ENCODE measurements at places on chromosomes 1 and 21.

GRCh38 chr1:199808110-199808870, 219.2 kb upstream of the NR5A2 start:
- no peak for DNase-seq

DNA sequence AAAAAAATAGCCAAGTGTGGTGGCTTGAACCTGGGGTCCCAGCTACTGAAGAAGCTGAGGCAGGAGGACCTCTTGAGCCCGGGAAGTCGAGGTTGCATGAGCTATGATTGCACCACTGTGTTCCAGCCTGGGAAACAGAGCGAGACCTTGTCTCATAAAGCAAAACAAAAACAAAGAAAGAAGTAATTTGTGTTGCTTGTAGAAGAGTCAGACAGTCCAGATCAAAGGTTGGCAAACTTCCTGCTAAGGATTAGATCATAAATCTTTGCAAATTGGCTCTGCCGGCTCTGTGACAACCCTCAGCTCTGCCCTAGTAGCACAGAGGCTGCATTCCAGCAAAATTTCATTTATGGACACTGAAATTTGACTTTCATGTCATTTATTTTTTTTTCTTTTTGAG, 19.0 kb upstream of the MFN2 start:
- no peak for DNase-seq

DNA sequence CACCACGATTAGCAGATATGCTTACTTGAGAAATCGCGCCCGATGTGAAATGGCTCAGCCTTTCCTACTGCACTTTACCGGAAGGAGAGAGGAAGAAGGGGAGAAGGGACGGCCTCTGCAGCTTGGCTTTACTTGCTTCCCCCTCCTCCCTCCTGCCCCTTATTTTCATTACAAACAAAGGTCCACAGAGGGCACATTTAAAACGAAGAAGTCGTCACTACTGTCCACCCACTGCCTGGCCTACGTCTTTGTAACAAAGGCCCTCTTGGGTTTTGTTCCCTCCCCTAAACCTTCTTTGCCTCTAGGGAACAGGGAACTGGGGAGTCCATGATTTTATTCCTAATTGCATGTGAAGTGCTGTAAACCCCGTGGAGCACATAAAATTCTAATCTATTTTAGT, 308.5 kb downstream of the LMX1A start:
- DNase-seq, result no peak

GRCh38 chr1:229370601-229371021, 27.8 kb upstream of the CCSAP start:
- peak; percentile 24 for DNase-seq

DNA sequence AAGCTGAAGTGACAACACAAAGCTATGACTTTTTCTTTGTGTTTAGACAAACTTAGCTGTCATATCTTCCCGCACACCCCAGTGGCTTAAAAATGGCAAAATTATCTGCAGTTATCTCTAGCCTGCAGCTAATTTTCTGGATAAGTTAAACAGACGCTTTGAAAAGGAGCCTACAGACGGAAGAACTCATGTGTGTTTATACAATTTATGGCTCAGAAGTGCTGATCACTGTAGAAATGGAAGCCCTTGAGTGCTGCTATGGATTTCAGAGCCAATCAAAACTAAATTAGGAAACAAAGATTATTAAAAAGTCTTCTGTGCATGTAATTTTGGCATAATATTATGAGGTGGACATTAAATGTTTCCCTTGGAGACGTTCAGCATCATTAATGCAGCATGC, 11.6 kb downstream of the NTNG1 start:
- DNase-seq, result no peak

DNA sequence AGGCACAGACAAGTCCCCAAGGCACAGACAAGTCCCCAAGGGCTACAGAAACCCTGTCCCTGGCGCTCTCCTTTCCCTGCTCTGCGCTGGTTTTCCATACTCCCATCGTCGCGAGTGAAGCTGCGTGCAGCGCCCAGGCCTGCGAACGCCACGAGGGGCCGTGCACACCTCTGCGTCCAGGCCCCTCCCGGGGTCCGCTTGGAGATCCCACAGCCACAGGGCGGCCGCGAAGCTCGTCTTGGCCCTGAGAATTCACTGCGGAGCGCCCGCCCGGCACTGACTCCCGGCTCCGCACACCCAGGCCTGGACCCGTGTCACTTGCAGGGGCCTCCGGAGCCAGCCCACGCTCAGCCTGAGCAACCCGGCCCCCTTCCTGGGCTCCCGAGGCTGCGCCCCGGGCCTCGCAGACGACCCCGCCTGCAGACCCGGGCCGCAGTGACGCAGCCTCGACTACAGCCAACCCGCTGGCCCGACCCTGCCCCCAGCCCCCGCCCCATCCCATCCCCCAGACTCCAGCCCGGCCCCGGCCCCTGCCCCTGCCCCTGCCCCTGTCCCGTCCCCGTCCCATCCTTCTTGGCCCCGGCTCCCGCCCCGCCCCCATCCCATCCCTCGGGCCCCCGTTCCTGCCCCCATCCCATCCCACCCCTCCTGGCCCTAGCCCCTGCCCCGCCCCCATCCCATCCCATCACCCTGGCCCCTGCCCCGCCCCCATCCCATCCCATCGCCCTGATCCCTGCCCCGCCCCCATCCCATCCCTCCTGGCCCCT, 841 bp downstream of the POFUT2 start:
- no peak for DNase-seq

- no peak for DNase-seq
Observed at GRCh38 chr21:25837533-25838265, 102.9 kb downstream of the GABPA start.
